ENCODE measurements at places on chromosomes 4 and X.

- no peak for DNase-seq
Measured at GRCh38 chr4:155632310-155632840, 34.3 kb upstream of the GUCY1A1 start.

DNA sequence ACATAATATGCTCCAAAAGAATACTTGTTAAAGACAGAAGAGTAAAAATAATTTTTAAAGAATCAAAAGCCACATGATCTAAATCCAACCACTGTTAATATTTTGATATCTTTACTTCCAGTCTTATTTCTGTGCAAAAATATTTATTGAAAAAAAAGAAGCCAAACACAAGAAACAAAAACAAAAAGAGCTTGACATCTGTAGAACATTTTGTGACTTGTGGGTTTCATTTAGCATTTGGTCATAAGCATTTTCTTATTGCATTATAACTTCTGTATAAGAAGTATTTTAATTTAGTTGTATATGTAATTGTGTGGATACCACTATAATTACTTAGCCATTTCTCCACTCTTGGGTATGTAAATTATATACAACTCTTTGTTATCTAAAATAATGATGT, 63.1 kb downstream of the DIPK2B start:
- no peak for DNase-seq

DNA sequence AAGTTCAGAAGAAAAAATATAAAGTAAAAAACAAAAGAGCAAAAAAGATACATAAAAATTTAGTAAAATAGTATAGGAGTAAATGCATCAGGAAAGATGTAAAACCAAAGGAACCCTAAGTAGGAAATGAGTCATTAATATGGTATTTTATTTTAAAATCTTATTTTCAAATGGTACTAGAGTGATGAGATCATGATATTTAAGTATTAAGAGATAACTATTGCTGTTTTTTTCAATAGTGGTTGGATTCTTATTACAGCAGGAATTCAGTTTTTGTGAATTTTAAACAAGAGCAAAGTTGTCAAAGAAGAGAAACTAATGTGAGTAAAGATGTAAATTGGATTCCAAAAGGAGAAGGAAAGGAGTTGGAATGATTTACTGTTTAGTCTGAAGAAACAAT, 20.0 kb downstream of the EMCN start:
- no peak for DNase-seq

GRCh38 chr4:65791812-65792308, 121.6 kb upstream of the EPHA5 start:
- DNase-seq, result no peak

GRCh38 chrX:55056820-55057674, 17.8 kb upstream of the PAGE2B start:
- DNase-seq, result peak; percentile 35

DNA sequence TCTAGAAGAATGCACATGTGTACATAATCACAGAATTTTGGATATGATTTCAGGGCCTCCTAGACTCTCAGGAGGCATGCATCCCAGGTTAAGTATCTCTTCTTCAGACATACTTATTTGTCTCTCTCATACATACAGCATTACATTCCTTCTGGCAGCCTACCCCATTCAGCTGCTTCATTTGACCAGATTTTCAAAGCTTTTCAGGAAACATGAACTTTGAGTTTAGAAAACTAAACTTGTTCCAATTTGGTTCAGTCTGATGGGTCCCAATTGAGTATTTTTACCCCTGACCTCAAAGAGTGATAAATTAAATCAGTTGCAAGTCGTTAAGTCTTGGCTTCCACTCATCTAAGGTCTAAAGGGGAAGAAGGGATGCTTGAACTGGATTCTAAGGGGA, 330.9 kb downstream of the ARHGAP24 start:
- DNase-seq, result no peak

GRCh38 chr4:22877486-22878052, 184.8 kb downstream of the GBA3 start:
- DNase-seq, result no peak

DNA sequence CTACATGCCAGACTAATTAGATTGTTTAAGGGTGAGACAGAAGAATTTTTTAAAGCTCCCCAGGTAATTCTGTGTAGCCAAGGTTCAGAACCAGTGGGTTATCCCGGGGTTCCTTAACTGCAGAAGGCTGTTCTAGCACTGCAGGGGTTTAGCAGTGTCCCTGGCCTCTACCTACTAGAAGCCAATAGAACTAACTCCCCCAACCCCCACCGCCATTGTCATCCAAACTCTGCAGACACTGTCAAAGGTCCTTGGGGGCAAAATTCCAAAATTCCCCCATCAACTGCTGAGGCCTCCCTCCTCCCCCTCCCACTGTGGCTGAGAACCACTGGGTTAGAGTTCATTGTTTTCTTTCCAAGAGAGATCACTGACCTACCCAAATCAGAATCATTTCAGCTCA, 66.4 kb downstream of the MOSPD2 start:
- DNase-seq, result no peak

GRCh38 chr4:37936889-37937498, 23.2 kb upstream of the PTTG2 start:
- DNase-seq, result no peak

DNA sequence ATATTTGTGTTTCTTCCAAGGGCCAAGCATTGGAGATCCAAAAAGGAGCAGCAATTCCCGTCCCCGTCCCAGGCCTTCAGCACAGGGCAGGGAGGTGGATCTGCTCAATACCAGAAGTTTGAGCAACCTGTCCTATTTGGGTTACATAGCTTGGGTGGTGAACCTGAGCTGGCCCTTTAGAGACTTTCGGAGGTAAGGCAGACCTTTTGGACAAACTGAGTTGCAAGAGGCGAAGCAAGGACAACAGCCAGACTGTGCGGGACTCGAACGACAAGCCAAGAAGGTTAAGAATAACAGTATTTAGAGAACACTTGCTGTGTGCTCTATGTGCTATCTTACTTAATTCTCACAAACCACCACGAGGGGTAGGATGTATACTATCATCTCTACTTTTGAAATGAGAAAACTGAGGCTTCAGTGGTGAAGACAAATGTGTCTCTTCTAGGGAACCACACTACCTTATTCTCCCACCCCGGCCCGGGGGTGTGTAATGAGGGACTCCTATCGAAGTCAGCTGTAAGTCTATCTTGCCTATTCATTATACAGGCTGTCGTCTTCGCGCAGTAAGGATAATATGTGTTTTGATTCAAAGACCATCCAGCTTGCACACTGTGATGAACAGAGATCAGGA, 1.3 kb downstream of the NOP14 start:
- DNase-seq, result no peak

GRCh38 chrX:48852857-48853256, 17.4 kb upstream of the PCSK1N start:
- DNase-seq, result no peak

- no peak for DNase-seq
Measured at GRCh38 chr4:187380181-187380581, 615.4 kb upstream of the ZFP42 start.

GRCh38 chrX:110374559-110374958, 15.9 kb downstream of the RTL9 start:
- DNase-seq, result no peak

DNA sequence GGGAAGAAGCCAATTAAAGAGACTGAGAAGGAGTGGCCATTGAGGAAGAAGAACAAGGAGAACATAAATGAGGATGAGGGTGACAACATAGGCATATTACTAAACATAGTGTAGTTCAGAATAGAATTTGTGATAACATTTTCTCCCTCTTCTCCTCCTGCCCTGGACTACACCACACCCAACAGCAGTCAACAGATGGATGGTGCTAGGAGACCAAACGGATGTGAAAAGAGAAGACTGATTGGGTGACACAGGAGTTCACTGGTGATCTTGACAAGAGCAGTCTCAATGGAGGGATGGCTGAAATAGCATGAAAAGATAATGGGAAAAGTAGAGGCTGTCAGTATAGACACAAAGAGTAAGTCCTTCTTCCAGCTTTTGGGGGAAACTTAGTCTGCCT, 226.5 kb upstream of the FGF13 start:
- no peak for DNase-seq

GRCh38 chrX:49166914-49167739, 4.6 kb downstream of the MAGIX start:
- peak; percentile 76 for DNase-seq

All from CD8-positive, alpha-beta memory T cell (primary cell).